ENCODE measurements at places on chromosomes 12 and 14.

- DNase-seq, result no peak
These were observed 762.4 kb downstream of the SLC6A15 start for GRCh38 chr12:84150201-84150600.

DNA sequence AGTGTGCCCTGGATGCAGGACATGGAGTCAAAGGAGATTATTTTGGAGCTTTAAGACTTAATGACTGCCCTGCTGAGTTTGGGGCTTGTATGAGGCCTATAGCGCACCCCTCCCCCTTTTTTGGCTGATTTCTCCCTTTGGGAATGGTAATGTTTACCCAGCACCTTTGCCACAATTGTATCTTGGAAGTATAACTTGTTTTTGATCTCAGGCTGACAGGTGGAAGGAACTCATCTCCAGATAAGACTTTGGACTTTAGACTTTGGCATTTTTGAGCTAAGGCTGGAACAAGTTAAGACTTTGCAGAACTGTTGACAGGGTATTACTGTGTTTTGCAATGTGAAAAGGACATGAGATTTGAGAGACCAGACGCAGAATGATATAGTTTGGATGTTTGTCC is 110.5 kb downstream of the DERA start:
- no peak for DNase-seq

- no peak for DNase-seq
These were observed 69.6 kb upstream of the PRMT8 start for GRCh38 chr12:3421191-3421978.

DNA sequence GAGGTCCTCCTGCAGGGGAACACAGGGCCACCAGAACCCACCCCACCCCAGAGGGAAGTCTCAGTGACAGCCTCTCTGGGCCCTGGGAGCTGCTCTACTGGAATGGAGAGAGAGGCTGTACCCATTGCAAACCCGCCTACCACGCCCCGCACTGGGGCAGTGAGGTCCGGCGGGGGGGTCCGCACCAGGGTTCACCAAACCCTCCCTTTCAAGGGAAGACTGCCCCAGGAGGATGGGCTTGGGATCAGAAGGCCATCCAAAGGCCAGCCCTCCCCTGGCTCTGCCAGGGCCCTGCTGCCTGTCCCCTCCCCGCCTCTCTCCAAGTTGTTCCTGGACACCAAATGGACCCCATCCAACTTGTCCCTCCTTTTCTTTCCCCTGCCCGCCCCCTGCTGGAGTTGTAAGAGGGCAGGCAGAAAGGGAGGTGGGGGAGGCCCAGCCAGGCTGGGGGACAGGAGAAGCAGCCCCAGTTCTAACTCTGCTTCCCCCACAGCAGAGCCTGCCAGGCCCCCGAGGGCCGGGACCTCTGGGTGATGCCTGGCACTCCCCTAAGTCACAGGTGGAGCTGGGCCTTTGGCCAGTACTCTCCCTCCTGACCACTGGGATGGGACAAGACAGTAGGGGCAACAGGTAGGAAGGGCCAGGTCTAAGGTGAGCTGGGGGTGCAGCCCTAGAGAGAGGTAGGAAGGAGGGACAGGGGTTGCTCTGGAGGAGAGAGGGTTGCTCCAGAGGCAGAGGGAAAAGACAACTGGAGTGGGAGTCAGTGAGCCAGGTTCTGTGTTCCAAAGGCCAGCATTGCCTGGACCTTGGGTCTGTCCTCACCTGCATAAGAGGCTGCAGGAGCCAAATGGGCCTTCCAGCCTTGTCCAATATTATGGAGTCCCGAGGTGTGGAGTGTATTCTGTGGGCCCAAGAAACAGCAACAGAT is 3.2 kb upstream of the DIO3 start:
- no peak for DNase-seq

DNA sequence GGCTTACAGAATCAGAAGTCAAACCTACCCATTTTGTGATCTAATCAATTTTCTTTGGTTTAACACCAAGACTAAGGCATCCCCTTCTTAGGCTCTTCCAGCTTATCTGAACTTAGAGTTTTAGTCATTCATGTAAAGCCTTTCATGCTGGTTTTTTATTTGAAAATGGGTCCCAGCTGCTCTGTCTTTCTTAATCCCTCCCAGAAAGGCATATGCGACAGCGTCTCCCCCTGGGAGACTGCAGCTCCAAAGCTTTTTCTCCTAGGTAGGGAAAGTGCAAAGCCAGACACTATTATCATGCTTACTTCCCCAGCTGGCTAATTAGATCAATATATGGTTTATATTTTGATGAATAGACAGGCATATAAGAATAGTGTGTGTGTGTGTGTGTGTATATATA is 96.6 kb upstream of the E2F7 start:
- no peak for DNase-seq

GRCh38 chr14:90611936-90612335 is 204.3 kb downstream of the TTC7B start:
- DNase-seq, result no peak

DNA sequence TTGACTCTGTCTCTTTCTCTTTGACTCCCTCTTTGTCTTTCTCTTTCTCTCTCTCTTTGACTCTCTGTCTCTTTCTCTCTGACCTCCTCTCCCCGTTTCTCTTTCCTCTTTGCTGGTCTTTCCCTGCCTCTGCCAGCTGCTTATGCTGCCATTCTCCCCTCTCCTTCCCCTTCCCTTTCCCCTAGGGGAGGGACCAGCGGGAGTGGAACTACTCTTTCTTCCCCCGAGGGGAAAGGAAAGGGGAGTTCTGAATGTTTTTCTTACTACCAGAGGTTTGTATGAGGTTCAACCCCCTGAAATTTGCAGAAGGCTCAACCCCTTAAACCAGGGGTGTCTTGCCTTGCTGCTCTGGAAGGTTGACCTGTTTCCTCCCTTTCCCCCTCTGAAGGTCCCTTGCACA is 24.7 kb upstream of the RNASE1 start:
- no peak for DNase-seq

DNA sequence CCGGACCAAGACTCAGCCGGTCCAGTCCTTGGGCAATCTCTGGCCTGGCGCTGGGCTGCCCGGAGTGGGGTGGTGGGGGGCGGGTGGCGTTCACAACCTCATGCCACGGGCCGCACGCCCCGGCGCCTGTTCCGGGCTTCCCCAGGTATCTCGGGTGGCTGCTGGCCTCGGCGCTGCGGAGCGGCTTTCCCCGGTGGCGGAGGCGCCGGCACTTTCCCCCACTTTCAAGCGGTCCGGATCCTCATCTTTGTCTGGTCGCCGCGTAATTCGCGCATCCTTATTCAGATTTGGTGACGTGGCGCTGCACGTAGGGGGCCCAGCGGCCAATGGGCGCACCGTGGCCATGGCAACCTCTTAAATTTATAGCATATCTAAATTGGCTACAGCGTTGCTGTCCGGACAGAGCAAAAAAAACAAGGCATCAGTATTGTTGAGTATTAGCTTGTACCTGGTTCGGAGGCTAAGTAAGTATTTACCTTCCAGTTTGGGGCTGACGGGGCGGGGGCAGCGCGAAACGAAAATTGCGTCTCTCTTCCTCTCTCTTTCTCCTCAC is at the start of gene LHX5:
TSS of gene LHX5 (minus strand) at position 253 of the 553 bp plus-strand sequence. CDS start 373 bp downstream, outside the sequence.
- DNase-seq, result peak; percentile 40

DNA sequence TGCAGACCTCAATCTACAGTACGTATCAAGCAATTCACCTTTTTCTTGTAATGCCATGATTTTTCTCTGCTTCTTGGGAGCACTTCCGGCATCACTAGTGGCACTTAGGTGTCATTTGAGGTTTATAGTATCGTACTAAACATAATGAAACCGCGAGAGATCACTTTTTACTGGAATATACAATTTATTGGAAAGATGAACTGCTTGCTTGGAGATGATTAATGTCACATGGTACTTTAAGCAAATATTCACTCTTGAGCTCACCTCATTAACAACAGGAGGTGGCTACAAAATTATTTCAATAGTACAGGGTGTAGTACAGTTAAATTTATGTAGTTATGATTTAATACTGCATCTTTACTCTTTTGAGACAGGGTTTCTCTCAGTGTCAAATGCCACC is 11.5 kb downstream of the FUT8 start:
- DNase-seq, result peak; percentile 65

DNA sequence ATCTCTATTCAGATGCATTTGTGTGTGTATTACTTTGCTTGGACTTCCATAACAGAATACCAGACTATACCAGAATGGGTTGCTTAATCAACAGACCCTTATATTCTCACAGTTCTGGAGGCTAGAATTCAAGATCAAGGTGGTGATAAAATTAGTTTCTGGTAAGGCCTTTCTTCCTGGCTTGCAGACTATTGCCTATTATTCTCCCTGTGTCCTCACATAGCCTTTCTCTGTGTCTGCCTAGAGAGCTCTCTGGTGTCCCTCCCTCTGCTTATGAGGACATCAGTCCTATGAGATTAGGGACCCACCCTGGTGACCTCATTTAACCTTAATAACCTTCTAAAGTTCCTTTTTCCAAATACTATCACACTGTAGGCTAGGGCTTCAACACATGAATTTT is 106.0 kb downstream of the FAR2 start:
- no peak for DNase-seq

DNA sequence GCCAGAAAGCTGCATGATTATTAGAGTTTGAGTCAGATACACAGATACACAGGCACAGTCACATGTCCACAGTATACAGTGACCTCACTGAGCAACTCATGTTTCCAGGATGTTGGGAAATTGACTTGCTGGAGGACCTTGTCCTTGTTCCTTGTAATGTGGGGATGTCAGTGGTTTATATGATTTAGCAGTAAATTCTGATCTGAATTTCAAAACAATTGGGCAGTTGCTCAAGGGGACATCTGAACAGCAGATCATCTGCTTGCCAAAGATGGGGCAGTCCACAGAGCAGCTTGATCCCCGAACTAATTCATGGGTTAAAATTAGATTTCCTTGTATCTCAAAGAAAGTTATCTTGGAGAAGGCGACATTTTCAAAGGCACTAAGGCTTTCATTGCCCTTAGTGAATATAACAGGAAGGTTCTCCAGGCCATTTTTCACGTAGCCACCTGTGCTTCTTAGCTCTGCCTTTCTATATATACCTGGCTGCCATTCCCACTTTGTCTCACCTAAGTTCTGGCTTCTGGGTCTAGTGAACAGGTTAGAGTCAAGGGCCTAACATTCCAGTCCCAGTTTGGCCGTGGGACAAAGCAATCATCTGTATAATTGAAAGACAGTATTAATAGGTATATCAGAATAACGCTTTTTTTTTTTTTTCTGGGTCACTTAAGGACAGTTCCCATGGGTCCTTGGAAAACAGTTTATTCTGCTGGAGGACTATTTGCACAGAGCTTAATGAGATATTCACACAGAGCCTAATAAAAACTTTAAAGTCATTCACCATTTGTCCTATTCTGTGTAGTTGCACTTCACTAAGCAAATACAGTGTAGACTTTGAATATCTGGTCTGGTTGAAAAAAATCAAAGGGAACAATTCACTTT is 64.9 kb upstream of the STRN3 start:
- DNase-seq, result peak; percentile 31

DNA sequence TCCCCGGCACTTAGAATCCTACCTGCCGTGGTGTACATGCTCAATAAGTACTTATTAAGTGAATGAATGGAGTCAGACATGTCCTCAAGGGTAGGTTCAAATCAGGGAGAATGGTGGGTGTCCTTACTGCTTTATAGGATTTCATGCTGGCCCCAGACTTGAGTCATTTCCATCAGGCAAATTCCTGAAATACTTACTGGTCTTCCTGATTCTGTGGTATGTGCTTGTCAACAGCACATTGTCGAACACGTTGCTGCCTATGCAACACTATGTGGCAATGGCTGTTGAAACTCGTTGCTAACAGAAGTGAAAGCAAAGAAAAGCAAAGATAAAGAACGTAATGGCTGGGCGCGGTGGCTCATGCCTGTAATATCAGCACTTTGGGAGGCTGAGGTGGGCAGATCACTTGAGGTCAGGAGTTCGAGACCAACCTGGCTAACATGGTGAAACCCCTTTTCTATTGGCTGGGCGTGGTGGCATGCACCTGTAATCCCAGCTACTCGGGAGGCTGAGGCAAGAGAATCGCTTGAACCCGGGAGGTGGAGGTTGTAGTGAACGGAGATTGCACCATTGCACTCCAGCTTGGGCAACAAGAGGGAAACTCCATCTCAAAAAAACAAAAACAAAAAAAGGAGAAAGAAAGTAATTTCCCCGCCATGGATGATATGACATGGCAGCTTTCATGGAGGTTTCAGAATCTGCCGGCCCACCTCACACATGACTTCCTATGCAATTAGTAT is 214.9 kb downstream of the ZFP36L1 start:
- DNase-seq, result no peak

DNA sequence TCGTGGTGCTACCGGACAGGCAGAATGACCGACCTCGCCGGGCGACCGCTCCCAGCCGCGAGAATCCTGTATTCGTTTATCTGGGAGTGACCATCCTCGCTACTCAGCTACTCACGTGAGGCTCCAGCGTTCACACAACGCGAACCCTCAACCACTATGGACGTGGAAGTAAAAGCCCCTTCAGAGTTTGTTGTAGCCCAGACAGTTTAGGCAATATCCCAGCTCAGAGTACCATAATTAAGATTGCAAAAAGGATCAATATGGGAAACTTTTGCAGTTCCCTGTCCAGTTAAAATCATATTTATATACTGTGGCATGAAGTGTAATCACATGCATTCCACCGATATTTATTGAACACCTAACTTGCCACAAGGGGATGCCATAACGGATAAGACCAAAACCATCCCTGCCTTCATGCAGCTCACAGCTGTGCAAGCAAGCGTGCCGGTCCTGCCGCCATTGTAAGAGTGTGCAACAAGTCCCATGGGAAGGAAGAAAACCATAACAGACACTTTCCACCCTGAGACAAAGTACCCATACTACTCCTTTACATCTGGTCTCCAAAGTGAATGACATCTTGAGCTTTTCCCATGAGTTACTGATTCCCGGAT is 938 bp upstream of the MAX start:
- DNase-seq, result no peak

GRCh38 chr12:50024805-50025186 is 498 bp downstream of the RACGAP1 start:
- no peak for DNase-seq

GRCh38 chr14:57687416-57687815 is 178.5 kb downstream of the SLC35F4 start:
- DNase-seq, result no peak

GRCh38 chr12:122740351-122740750 is 9.7 kb upstream of the HCAR1 start:
- DNase-seq, result no peak

DNA sequence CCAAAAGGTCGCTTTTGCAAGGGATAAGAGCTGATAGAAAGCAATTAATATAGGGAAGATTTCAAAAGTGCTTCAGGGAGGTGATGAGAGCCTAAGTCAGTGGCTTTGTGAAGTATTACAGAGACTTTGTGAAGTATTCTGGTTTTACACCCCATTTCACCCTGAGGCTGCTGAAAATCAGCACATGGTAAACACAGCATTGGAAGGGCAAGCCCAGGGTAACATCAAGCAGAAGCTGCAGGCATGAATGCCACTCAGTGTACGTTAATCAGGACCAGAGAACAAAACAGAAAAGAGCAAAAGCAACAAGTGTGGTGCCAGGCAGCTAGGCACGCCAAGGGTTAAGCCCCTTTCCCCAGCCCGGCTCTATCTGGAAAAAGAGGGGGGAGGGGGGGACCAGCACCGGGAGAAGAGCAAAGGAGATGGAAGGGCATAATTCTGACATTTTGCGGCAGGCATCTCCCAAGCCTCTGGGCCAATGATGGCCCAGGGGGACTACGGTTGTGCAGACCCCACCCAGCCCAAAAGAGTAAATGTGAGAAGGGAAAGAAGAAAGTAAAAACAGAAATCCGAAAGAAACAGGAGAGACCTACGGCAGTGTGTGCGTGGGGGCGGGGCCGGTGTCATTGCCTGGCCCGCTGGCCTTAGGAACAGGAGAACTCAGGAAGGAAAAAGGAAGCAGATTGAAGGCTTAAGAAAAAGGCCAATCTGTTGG is 58.9 kb downstream of the DHRS2 start:
- no peak for DNase-seq

Measured in NCI-H1105 (cell line).